Activated T-helper 1 cell treated with anti-CD3 and anti-CD28 coated beads, Interleukin-2, amount 50 U/mL, for 16 hours (primary cell): ENCODE measurements at places on chromosomes 16 and 17.
A peak's percentile ranks its signal among the peaks of the same experiment; 100 is the strongest.

GRCh38 chr17:81054881-81055370, 20.0 kb downstream of the BAIAP2 start:
- DNase-seq: no peak

DNA sequence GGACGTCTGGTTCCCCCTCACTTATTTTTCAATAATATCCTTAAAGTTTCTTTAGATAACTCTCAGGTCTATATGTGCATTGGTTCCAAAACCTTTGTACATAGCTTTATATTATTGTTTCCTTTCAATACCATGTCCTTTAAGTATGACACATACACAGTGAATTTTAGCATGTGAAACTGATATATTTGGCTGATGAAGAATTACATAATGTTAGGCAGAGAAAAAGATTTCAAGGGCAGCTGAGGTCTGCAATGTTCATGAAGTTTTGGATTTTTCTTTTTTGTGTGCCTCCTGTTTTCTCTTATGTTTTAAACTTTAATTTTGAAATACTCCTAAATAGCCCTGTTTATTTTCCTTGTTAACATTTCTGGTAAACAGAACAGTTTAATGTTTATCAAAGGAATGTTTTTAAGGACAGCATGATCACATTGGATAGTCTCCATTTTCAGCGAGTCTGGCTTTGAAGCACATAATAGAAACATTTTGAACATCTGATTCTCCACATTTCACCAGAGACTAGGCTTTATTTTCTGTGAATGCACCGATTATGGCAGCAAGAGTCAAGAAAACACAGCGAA, 32.9 kb upstream of the FBXO47 start:
- DNase-seq: no peak

DNA sequence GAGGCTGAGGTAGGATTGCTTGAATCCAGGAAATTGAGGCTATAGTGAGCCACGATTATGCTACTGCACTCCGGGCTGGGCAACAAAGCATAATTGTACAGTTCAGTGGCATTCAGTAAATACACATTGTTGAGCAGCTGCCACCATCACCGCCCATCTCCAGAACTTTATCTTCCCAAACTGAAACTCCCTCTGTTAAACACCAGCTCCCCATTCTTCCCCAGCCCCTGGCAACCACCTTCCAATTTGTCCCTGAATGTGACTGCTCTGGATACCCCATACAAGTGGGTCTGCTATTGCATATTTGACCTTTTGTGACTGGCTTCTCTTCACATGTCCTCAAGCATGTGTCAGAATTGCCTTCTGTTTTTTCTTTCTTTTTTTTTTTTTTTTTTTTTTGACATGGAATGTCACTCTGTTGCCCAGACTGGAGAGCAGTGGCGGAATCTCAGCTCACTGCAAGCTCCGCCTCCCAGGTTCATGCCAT, 2.9 kb downstream of the RPL38 start:
- no peak for DNase-seq

- peak; percentile 64 for DNase-seq
Observed at GRCh38 chr16:30185683-30186421, 2.5 kb downstream of the CORO1A start.

DNA sequence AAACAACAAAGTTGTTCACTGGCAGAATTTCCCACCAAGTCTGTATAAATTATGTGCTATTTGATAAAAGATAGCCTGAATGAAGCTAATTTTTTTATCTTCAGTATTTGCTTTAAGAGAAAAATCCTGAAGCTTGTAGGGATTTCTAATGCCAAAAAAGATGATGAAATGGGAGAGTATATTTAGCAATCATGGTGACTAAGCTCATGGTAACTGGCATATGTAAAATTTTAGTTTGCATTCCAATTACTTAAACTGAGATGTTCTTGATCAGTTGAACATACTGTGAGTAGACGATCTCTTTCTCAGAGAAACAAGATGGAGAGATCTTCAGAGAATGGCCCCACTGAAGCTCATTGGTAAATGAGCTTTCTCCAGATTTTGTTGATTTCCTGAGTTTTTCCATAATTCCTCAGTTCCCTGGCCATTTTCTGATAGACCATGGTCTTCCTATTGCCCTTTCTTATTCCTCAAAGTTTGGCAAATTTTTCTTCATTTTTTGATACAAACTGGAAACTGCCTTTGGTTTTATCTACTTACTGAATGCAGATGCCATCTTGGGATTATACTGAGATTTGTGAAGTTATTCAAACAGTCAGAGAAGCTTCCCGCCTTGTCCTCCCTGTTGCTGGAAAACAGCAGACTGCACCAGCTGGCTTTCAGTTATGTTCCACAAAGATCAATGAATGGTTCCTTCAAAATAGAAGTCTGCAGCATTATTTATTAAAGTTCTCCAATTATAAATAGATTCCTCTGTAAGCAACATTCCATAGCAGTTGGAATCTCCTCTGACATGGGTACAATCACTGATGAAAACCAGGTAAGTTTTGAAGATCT, 68.3 kb upstream of the ALOX12 start:
- no peak for DNase-seq

GRCh38 chr17:68260051-68260762, 12.4 kb downstream of the AMZ2 start:
- DNase-seq: no peak

- DNase-seq: no peak
Observed at GRCh38 chr16:56400458-56400857, 24.9 kb downstream of the AMFR start.

DNA sequence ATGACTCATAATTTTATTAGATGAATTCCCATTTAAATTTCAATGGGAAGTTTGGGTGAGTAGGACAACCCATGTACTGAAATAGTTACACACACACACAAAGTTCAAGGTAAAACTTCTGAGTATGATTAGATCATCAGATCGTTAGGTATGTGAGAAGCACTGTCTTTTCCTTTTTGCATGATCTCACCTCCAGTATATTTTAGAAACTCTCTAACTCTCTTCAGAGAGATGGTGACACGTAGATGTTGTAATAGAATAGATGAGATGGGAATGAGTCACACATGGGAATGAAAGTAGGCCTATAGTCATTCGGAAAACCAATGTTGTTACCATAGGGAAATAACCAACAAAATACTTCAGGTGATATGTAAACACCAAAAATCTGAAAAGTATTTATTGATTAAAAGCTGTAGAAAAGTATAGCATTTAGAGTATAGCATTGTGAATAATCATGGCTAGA, 22.2 kb downstream of the KRT23 start:
- no peak for DNase-seq

DNA sequence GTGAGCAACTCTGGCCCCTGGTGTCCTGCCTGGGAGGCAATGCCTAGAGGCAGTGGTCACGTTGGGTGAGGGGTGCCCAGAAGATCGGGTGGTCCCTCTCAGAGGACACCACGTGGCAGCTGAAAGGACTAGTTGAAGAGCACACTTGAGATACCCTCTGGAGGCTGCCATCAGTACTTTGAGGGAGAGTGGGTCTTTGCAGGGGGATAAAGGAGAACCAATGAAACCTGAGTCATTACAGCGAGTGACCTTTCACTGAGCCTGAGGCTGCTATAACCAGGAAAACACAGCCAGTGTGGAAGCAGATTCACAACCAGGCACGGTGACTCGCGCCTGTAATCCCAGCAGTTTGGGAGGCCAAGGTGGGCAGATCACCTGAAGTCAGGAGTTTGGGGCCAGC, 18.9 kb downstream of the CA4 start:
- DNase-seq: no peak

- no peak for DNase-seq
Observed at GRCh38 chr16:66480265-66481080, 53.4 kb downstream of the BEAN1 start.

DNA sequence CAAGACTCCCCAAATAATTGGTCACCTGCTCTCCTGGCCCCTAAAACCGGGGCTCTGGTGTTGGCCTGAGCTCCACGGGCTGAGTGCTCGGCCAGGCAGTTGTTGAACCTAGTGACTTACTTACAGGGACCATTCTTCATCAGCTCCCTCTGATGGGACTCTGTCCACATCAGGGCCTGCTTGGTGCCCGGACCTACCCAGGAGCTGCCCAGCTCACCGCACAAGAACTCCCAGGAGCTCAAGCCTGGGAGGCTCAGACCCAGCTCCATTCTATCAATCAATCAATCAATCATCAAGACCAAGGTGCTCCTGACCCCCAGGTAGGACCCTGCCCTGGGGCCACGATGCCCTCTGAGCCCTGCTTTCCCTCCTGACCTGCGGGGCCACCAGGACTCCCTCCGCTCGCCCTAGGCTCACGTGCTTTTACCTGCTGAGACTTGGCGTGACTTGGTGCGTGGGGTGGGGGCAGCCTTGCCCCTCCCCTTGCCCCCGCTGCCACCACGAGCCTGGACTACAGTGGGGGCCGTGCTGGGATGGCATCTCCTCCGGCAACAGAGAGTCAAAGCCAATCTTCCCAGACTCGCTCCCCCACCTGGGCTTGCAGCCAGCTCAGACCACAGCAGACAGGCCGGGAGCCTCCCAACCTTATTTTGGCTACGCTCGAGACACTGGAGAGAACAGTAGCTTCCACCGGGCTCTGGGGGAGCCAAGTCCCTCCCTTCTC, 15.7 kb downstream of the IL34 start:
- no peak for DNase-seq

DNA sequence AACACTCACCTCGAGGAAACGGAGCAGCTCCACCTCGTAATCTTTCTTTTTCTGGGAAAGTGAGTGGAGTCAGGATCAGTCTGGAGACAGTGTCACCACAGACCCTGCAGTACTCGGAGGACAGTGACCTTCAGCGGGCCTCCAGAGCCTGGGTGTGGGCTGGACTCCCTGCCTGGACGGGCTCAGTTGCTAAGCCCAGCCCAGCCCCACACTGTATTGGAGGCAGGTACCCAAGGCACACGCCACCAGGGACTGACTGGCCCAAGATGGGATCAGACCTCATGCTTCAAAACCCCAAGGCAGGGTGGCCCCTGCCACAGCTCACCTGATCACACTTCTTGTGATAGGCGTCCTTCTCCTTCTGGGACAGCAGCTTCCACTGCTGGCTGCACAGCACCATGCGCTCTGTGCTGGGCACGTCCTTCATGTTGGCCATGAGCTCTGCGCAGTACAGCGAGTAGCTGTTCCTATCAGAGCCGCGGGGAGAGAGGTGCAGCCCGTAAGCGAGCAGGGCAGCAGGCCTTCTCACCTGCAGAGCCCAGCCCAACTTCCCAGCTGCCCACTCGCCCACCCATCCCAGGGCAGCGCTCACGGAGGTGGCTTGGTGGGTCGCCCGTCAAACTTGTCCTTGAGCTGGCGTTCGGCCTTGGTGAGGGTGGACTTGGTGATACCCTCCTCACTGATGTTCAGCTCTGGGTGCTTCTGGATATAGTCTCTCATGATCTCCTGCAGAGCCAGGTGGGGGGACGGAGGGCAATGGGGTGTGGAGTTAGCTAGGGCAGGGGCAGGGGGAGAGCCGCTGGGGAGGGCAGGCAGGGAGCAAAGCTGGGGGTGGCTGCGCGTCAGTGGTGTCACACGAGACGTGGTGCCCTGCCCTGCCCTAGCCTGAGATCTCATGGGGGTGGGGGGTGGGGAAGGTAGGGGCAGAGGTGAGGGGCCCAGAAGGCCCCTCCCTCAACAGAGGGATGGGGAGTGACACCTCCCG, 7.9 kb downstream of the UBTF start:
- DNase-seq: no peak

GRCh38 chr17:77838748-77839697, 119.5 kb upstream of the TNRC6C start:
- no peak for DNase-seq

- no peak for DNase-seq
Observed at GRCh38 chr16:11915114-11915643, 577 bp downstream of the GSPT1 start.

DNA sequence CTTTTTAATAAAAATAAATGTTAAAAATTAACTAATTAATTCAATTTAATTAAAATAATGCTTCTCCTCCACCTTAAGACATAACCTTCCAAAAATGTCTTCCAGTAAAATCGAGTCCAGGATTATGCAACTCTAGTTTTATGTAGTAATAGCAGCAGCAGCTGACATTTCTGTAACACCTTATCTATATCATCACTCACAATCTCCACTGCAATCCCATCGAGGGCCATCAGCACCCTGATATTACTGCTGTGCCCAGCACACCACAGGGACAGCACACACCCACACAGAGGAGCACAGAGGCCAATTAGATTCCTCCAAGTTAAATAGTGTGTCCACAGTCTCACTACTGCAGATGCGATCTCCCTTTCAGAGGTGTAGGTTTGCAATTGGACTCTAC, 2.9 kb downstream of the RPH3AL start:
- DNase-seq: no peak

GRCh38 chr16:84513123-84513522, 8.7 kb upstream of the MEAK7 start:
- DNase-seq: no peak

GRCh38 chr16:12637002-12637401, 166.7 kb downstream of the CPPED1 start:
- no peak for DNase-seq

DNA sequence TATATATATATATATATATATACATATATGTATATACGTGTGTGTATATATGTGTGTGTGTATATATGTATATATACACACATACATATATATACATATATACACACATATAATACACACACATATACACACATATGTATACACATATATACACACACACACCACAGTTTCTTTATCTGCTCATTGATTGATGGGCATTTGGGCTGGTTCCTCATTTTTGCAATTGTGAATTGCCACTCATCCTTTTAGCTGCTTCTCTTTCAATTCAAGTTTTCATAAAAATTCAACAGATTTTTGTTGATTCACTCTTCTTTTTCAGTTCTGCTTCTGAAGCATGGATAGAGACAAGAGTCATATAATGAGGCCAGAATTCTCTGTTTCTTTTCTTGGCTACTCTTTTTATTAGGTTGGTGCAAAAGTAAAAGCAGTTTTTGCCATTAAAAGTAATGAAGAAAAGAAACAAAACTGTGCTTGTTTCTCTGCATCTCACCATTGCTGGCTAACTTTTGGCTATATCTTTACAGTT, 44.5 kb downstream of the SLFN5 start:
- DNase-seq: no peak

DNA sequence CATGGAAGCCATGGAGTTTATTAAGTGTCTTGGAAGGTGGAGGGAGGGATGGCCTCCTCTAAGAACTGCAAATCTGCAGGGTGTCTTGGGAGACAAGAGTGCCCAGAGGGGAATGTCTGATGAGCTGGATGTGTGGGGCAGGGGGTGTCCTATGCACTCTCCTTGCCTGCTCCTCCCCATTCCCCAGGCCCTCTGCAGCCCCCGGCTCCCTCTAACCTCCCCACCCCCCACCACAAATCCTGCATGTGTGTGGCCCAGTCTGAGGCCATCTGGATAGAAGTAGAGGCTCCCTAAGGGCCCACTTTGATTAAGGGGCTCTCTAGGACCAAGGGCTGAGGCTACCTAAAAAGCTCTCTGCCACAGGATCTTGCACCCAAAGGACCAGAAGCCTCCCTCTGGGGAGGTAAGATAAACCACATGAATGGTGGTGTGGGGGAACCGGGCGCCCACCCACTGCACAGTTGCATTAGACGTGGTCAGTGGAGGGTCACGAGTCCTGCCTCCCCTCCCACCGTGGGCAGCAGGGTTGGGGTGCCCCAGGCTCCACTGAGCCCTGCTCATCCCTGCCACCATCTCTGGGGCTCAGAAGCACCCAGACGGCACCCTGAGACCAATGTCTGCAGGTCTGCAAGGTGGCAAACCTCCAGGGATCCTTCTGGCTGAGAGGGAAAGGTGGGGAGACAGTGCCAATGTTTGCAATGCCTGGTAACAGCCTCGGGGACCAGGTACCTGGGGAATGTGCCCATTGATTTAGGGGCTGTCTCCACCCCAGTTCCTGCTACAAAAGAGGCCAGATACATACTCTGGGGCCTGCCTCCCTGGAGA, 618 bp downstream of the AANAT start:
- DNase-seq: no peak
